GM12865 (cell line): ENCODE measurements at places on chromosomes 5 and 9.

GRCh38 chr9:77488439-77489126, 159.5 kb downstream of the GNA14 start:
- DNase-seq, result peak; percentile 9

DNA sequence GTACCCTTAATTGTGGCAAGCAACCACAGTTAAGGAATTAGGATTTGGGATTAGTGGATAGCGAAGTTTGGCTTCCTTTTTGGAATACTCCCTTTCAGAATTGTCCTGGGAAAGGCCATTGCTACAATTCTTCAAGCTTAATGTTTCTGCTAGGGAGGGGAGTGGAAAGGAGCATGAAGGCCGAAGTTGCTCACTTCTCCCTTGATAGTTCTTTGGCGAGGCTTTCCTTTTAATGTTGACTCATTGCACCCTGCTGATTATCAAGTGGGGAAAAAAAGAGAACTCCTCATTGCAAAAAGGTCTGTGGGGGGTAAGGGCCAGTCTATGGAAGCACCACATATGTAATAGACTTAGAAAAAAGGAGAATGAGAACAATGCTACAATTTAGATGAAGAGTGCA, 30.7 kb downstream of the GRIN3A start:
- DNase-seq, result no peak

- peak; percentile 94 for DNase-seq
These were observed 255.2 kb downstream of the DOCK8 start for GRCh38 chr9:469672-470551.

DNA sequence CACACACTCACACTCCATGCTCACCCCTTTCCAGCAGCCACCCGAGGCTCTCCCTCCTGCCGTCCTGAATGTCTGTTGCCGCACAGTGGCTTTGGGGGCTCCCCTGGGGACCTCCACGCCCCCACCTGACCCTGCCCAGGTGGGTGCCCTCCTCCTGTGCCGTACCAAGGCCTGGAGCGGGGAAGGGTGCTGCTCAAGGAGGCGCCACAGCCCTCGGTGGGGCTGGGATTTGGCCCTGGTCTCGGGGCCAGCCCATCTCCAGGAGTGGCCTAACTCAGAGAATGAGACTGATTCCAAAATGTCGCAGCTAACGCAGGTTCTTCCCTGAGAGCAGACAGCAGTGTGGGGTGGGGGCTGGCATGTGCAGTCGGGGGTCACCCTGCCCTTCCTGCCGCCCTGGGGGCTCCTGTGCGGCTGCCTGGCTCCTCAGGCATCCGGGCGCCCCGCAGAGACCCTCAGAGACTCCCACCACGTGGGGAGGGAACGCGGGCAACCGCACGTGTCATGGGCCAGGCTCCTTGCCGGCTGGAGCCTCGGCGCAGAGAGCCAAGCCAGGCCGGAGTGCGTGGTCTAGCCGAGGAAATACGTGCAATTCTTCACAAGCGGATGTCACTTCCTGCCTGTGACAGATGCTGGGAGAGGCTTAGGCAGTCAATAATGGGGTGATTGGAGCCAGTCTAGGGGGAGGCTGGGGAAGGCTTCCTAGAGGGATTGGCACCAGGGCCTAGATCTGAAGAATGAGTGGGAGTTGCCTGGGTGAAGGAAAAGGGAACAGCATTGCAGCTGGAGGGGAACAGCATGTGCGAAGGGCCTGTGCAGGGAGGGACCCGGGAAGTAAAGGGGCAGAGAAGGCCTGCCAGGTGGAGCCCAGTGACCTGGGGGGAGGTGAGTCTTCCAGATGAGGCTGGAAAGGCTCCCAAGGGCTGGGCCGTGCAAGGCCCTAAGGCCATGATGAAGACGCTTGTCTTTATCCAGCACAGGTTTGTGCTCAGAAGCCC, 44.1 kb downstream of the C9orf50 start:
- DNase-seq, result no peak

- DNase-seq, result no peak
These were observed 32.3 kb downstream of the ERCC6L2 start for GRCh38 chr9:95907794-95908193.

DNA sequence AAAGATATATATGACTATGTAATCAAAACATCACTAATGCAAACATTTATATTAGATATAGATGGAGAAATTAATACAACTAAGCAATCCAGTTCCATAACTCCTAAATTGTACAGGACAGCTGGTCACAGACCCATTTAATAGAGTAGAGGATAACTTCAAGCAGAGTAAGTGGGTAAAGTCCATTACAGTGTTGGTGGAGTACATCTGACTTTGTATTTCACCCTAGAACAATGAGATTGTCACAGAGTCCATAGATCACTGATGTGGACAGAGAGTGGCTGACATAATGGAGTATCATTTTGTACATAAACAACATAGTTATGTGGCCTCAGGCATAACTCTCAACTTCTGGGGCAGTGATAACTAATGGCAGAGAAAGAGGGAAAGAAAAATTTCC, 267.8 kb upstream of the KLF9 start:
- no peak for DNase-seq

GRCh38 chr5:109250533-109251329, 159.0 kb downstream of the PJA2 start:
- no peak for DNase-seq

DNA sequence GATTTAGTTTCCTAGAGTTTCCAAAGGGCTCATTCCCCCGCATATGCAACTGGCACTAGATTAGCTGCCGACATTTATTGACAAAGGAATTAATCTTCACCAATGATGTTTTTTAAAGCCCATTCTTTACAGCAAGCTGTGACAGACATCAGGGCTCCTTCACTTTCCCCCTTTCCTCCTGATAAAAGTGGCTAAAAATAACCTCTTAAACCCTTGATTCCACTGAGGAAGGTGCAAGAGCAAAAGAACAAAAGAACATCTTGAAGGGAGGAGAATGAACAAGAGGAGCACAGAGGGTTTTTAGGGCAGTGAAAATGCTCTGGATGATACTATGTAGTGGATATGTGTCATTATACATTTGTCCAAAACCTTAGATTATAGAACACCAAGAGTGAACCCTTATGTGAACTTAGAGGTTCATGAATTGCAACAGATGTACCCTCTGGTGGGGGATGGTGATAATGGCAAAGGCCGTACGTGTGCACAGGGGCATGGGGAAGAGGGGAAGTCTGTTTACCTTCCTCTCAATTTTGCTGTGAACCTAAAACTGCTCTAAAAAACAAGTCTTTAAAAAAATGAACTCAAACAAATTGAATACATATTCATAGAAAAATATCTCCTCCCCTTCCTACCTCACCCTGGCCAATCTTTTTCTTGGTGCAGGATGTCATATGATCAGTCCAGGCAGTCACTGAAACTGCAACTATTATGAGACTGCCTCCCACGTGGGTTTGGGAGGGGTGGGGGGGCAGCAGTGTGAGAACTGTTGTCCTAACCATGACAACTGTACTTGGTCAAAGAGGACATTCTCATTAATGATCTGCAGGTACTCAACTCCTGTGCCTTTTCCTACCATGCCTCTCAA, 83.0 kb downstream of the MARCHF3 start:
- DNase-seq, result peak; percentile 29

GRCh38 chr5:140253985-140254384, 48.9 kb downstream of the PFDN1 start:
- no peak for DNase-seq

DNA sequence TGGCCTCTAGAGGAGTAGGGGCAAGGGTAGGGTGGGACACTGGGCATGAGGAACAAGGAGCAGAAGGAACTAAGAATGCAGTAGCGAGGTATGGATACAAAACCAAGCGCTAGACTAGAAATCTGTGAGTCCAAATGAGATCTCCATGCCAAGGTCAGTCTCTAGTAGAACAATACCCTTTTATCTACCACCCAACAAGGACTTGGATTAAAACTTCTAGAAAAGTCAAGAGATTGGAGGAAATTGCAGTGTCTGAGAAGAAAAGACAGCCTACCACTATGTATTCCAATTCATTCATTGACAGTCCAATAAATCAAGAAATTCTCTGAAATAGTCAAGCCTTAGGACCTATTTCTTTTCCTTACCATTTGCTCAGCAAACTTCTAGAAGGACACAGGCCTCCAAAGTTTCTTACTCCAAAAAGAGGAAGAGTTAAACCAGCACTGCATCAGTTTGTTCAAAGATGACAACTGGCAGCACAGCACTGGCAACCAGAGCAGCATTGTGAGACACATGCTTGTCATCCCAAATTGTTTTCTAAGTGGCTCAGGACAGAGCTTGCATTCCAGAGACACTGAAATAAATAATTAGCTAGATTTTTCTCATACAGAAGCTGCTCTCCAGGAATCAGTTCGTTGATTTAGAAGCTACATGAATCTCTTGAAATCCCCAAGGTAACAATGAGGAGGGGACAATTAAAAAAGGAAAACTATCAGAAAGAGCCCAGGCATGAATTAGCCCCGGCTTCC, 22.6 kb downstream of the ABCA1 start:
- DNase-seq, result no peak

DNA sequence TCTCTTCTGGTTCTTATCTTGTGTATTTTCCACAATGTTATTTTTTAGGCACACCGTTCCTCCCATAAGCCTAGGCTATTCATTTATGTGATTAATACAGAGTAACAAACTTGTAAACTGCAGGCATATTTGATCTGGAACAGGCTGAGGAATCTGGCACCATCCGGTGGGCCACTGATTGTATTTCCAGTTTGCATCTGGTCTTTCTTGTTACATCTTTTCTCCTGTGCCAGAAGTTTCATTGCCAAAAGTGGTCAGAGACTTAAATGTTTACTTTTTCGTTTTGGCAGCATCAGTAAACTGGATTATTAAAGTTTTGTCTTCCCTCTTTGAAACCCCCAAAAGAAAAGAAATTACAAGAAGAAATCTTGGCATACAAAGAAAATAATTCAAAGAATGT, 17.9 kb upstream of the ZCCHC7 start:
- no peak for DNase-seq

DNA sequence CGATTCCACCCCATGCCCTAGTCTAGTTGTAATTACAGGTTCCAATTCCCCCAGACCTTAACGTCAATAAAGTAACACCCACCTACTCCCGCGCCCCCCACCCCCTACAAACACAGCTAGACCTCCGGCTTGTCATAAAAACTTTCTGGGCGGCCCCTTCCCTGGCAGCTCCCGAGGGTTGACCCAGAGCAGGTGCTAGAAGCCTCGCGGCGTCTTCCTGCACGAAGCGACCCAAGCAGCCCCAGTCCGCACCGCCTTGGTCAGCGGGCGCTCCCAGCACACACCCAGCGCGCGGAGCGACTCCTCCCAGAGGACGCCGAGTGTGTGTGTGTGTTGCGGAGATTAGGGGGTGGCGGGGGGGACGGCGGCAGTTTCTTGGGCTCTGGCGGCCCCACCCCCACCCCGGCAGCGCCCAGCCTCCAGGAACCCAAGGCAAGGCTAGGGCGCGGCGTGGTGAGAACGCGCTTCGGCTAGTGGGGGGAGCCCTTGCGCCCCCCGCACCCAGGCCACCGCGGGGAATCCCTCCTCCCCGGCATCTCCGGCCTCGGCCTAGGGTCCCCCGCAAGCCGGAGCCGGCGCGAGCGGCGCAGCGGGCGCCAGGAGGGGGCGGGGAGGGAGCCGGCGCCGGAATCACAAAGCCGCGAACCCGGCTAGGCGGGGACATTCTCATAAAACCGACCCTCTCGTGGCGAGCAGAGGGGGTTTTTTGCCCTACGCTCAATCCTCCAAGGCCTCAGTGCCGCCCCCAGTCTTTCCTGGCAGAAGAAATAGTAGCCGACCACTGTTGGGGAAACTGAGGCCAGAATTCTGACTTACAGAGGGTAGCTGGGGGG, 2.2 kb downstream of the PCDH1 start:
- no peak for DNase-seq
